ENCODE measurements at places on chromosomes 12 and 14. TPM values are rescaled to one million over a fixed set of nuclear protein-coding genes. Genes with fewer than 3 reads are reported as not detected.

Gene OGFOD2
- polyA plus RNA-seq, result 27.5 TPM

Gene DUSP6
- 35.3 TPM for polyA plus RNA-seq

Gene TTC9
- 2.6 TPM for polyA plus RNA-seq

Gene CLEC2B
- polyA plus RNA-seq, result 7.0 TPM

Gene TESPA1
- polyA plus RNA-seq, result not detected

Gene CIROP
- polyA plus RNA-seq, result not detected

Gene NPFF
- 1.3 TPM for polyA plus RNA-seq

DNA sequence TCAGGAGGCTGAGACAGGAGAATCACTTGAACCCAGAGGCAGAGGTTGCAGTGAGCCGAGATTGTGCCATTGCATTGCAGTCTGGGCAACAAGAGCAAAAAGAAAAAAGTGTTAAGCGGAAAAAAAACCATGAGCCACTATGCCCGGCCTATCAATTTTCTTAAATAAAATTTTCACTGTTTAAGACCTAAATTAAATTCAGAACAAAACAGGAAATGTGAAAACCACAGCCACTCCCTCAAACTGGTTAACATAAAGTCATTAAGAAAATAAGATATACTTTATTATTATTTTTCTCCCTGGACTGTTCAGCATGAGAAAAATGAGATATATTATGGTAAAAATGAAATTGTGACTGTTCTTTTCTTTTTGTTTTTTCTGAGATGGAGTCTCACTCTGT, 44.6 kb upstream of the GCH1 start:
- DNase-seq, result no peak

DNA sequence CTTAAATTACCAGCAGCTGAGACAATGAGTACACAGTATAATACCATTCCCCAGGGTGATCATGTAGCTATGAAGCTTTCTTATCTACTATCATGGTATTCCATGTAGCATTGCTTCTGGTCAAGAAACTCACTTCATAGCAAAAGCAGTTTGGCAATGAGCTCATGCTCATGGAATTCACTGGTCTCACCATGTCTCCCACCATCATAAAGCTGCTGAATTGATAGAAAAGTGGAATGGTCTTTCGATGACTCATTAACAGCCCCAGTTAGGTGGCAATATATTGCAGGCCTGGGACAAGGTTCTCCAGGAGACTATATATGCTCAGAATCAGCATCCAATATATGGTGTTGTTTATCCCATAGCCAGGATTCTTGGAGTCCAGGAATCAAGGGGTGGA, 553.7 kb downstream of the FOXG1 start:
- DNase-seq, result no peak

DNA sequence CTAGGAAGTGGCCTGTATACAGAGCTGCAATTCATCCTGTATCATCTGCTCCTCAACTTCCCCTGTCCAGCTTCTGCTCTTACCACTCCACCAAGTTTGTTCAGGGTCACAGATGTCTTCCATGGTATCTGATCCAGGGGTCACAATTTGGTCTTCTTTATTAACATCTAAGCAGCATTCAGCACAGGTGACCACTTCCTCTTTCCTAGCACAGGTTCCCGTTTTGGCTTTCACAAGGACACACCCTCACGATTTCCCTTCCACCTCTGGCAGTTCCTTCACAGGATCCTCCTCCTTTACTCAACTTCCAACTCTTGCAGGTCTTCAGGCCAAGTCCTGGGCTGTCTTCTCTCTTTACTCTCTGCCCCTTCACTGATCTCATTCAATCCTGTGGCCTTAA, 93.6 kb downstream of the TTC7B start:
- no peak for DNase-seq

DNA sequence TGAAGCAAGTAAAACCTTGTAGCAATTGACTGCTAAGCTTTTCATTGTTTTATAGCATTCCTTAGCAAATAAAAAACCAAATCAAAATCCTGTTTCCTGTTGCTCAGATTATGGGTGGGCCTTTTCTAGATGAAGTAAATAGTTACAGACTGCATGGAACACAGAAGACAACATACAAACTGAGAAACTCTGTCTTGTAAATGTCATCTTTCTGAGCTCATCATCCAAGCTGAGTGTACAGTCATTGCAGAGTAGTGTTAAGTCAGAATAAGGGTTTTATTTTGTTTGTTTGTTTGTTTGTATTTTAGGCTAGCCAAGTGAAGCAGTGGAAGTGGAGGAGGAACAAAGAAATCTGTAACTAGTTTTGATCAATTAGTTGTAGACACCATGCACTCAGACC, 24.4 kb upstream of the BTG1 start:
- no peak for DNase-seq

DNA sequence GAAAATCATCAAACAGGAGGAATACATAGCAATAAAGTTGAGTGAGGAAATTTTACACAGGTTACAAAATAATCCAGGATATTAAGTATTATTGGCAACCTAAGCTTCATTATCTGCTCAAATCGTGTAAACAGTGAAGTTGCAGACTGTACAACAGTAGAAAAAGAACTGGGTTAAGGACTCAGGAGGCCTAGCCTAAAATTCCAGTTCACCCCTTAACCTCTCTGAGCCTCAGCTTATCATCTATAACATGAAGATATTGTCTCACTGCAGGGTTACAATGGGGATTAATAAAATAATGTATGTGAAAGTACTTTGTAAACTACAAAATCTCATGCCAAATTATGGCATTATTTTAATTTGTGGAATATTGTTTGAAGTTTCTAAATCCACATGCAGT, 26.0 kb downstream of the DDHD1 start:
- DNase-seq, result no peak

DNA sequence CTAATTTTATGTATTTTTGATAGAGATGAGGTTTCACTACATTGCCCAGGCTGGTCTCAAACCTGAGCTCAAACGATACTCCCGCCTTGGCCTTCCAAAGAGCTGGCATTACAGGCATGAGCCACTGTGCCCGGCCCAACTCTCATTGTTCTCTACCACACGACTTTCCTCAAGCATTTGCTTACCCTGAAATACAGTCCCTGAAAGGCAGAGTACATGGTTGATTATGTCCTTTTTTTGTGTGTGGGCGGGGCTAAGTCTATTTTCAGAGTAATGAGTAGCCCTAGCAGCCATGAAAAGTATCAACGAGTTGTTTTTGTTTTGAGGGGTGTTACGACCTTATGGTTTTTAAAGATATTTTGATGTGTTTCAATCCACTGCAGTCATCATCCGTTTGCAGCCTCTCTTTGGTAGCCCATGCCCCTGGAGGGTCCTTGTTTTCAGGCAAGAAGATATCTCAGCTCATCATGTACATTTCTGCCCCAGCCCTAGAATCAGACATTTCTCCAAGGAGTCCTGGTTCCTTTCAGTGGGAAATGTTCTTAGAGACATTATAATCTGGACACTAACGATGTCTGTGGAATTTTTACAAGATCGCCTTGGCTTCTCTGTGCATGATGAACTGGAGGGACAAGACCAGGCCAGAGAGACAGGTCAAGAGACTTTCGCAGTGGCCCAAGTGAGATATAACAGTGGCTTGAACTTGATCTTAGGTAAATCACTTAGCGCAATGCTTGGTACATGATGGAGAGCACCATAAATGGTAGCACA, 8.7 kb downstream of the ACACB start:
- no peak for DNase-seq

DNA sequence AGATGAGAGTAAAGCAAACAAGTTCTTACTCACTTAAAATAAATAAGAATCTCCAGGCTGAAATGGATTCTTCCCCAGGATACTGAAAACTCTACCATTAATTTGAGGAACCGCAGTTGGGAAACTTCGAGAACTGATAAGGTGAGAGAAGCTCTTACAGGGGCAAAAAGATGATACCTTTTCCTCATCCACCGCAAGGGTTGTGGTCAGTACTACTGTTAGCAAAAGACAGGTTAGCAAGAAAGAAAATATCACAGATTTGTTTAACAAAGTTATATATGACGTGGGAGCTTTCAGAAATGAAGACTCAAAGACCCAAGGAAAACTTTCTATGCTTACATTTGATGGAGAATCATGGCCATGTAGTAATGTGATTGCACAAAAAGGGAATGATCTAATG, 441.6 kb downstream of the PCNX1 start:
- no peak for DNase-seq

DNA sequence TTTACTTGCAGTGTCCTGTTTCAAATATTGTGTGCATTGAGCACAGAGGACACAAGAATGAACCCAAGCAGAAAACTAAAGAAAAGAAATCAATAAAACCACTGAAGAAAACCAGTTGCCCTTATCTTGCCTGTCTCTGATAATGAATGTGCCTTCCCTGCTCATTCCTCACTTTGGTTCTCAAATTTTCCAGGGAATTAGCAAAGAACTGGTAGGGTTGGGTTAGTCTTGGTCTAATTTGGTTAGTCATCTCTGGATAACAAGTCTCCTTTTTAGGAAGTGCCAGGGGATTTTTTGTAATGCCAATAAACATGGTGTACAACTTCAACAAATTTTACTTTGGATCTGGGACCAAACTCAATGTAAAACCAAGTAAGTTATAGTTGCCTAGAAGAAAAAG, 65.7 kb downstream of the DAD1 start:
- DNase-seq, result no peak

DNA sequence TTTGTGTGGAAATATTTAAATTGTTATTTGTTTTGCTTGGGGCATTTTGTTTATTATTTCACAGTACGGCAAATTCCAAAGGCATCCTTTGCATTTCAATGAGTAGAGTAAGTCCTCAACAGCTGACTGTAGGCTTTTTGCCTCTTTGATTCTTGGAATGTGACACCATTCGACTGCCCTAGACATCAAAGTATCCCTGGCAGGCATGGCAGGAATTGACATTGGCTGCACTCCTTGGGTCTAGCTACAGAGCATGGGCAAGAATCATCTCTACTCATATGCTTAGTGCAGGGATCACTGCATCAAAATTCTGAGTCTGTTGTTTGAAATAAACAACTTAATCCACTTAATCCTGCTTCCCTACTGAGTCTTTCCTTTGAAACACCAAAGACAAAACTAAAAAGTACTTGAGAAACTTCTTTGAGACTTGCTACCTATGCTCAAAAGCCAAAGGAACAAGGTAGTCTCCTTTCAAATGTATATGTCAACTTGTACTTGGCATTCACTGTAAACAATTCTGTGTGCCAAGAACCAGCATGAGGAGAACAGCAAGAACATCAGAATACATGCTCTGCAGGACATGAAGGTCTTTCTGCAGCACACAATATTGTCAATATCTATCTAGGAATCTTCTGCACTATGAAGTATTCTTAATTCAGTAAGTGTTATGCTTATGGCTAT, 1569.0 kb upstream of the FLRT2 start:
- no peak for DNase-seq

GRCh38 chr12:16670456-16671050, 64.6 kb upstream of the LMO3 start:
- no peak for DNase-seq

GRCh38 chr14:70652871-70653270, 11.2 kb downstream of the TTC9 start:
- no peak for DNase-seq

DNA sequence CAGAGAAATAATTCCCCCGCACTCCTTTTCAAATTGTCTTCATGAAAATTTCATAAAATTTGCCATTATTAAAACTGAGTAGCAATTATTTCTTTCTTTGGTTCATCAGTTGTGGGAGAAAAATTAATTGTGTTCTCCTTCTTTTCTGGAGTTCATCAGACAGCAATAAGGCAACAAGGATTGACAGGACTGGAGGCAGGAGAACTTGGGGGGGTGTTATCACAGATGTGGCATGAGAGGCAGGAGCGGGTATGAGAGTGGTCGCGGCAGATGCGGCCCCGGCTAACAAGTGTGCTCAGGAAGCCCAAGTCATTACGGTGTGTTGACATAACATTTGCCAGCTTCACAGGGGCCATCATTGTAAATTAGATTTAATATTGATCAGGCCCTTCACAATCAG, 306.6 kb upstream of the TMPO start:
- no peak for DNase-seq

DNA sequence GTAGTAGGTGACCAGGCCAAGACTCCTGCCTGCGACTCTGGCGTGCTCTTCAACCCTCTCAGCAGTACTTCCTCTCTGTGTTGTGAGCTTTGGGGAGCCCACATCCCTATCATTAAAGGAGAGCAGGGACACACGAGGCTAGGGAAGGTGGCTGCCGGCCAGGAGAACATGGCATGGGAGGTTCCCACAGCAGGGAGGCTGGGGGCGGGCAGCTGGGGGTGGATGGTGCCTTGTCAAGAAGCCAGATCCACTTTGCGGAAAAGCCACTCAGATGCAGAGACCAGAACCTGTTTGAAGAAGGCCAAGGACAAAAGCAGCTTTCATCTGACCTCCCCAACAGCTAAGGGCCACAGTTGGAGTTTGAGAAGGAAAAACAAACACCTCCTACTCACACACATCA, 198.6 kb downstream of the BCL11B start:
- no peak for DNase-seq

DNA sequence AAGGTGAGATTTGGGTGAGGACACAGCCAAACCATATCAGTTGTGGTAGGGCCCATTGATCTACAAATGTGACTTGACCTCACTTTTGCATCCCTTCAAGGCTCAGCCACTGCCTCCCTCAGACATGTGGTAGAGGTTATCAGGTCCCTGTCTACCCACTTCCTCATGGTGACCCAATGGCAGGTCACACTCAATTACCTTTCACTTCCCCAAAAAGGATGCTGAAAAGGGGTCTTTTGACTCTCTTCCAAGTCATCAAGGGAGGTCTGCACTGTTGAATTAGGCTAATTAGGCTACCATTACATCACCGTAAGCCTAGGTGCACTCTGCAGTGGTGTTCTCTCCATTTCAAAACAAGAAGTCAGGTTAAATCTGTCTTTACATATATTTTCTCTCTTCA, 22.6 kb upstream of the DRAM1 start:
- DNase-seq, result no peak

DNA sequence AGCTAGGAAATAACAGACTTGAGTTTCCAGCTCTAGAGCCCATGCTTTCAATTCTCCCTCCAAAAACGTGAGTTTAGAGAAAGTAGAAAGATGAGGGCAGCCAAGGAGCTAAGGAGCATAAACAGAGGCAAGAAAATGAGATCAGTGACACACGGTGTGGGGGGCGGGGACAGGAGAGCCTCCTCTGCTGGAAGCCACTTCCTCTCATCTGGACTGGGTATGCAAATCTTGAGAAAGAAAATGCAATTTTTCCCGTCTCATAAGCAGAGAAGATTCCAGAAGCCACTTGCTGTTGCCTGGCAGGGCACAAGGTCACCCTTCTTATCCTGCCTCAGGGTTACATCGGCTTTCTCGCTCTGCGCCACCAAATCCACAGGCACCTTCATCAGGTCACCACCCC, 6.0 kb downstream of the OR10P1 start:
- no peak for DNase-seq

Measured in kidney (tissue), 22 donors.